ENCODE measurements at places on chromosomes 7 and 10.

- no peak for DNase-seq
Measured at GRCh38 chr10:97138174-97138573, 47.6 kb downstream of the SLIT1 start.

DNA sequence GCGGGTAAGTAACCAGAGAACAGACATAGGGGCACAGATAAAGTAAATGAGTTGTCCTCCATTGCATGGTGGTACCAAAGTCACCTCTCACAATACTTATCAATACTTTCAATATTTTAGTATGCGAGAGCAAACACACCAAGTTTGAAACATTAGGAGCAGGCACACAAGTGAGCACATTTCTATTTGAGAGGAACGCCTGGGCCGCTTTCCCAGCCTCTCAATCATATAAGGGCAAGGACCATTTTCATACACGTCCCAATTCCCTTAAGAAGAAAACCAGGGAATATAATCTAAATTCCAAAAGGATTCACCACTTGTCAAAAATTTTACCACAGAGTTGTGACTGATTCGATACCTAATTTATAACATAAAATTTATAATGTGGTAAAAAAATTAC is 7.5 kb downstream of the LMOD2 start:
- no peak for DNase-seq

DNA sequence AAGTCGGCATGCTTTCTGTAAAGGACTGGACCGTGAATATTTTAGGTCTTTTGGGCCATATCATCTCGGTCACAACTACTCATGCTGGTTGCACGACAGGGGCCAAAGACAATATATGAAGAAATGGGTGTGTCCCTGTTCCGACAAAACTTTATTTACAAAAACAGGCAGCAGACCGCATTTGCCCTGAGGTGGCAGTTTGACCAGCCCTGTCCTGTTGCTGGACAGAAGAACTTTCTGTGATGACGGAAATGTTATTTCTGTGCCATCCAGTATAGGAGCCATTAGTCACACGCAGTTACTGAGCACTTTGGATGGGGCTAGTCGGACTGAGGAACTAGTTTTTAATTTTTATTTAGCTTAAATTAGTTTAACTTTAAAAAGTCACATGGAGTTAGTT is 112.8 kb upstream of the CARD11 start:
- no peak for DNase-seq

GRCh38 chr7:138975343-138976104 is 5.7 kb downstream of the KIAA1549 start:
- no peak for DNase-seq

GRCh38 chr10:56782503-56782902 is 421.4 kb upstream of the ZWINT start:
- DNase-seq: no peak

GRCh38 chr10:120409816-120410215 is 47.2 kb upstream of the PLPP4 start:
- no peak for DNase-seq

DNA sequence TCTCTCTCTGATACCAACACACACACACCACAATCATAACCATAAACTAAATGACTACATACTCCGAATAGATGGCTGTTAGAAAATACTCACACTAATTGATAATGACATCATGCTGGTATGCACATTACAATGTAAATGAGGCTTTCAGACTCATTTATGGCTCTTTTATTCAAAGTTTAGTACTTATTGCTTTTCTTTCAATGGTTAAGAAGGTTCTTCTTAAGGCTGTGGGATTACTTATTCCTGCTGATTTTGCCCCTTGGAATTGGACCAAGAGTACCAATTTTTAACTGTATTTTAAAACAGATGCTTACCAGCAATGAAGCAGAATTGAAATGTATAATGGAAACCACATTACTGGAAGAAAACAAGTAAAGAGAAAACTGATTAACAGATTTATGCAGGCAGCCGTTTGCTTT is 20.6 kb upstream of the CABCOCO1 start:
- DNase-seq: no peak

- no peak for DNase-seq
Measured at GRCh38 chr7:112009081-112009480, 197.1 kb downstream of the DOCK4 start.

DNA sequence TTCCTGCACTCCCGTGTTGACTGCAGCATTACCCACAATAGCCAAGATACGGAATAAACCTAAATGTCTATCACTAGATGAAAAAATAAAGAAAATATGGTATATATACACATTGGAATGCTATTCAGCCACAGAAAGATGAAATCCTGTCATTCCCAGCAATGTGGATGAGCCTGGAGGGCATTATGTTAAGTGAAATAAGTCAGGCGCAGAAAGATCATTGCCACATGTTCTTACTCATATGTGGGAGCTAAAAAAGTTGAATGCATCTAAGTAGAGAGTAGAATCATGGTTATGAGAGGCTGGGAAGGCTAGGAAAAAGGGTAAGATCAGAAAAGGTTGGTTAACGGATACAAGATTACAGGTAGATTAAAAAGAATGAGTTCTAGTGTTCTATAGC is 219.1 kb upstream of the MKI67 start:
- DNase-seq: no peak

- DNase-seq: no peak
Measured at GRCh38 chr10:35770817-35771355, 128.8 kb upstream of the FZD8 start.

GRCh38 chr7:138460176-138460648 is at the start of gene TRIM24:
Gene TRIM24 (plus strand): TSS chr7:138460259. CDS start chr7:138460549, 290 bp downstream.
- no peak for DNase-seq

- DNase-seq: no peak
Measured at GRCh38 chr7:92909686-92910475, 73.5 kb upstream of the CDK6 start.

DNA sequence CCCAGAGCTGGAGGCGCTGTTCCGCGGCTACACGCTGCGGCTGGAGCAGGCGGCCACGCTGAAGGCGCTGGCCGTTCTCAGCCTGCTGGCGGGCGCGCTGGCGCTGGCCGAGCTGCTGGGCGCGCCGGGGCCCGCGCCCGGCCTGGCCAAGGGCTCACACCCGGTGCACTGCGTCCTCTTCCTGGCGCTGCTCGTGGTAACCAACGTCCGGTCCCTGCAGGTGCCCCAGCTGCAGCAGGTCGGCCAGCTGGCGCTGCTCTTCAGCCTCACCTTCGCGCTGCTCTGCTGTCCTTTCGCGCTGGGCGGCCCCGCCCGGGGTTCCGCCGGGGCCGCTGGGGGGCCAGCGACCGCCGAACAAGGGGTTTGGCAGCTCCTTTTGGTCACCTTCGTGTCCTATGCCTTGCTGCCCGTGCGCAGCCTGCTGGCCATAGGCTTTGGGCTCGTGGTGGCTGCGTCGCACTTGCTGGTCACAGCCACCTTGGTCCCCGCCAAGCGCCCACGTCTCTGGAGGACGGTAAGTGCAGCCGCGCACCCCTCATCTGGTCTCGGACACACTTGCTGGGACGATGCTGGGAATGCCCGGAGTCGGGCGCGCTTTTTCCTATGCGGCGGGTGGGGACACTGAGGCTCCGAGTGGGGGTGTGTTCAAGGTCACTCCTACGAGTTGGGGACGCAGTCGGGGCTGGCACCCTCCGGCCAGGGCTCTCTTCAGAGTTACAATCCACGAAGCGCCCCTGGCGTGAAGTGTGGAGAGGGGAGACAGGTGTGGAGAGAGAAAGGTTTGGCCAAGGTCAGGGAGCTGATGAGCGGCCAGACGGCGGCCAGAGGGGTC is 717 bp downstream of the ADCY1 start:
- DNase-seq: no peak

- DNase-seq: no peak
Measured at GRCh38 chr7:21377545-21377944, 50.3 kb upstream of the SP4 start.

- DNase-seq: no peak
Measured at GRCh38 chr7:144414815-144415214, 11.3 kb upstream of the NOBOX start.

- no peak for DNase-seq
Measured at GRCh38 chr7:3232228-3232627, 68.8 kb upstream of the SDK1 start.

DNA sequence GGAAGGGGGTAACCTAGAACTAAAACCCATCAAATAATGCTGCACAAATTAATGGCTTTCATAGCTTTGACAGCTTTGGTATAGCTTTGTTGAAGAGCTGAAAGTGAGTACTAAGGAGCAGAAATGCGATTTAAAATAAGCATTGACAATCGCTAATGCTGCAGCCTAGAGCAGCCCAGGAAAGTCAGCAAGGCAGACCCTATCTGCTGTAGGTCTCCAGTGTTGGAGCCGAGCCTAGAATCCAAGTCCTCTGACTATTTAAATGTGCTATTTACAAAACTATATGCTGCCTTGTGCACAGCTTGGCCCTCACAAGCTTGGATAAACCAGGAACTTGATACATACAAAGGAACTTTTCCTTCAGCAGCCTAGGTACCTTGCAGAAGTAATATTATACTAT is 64.9 kb upstream of the ASAH2 start:
- DNase-seq: no peak

DNA sequence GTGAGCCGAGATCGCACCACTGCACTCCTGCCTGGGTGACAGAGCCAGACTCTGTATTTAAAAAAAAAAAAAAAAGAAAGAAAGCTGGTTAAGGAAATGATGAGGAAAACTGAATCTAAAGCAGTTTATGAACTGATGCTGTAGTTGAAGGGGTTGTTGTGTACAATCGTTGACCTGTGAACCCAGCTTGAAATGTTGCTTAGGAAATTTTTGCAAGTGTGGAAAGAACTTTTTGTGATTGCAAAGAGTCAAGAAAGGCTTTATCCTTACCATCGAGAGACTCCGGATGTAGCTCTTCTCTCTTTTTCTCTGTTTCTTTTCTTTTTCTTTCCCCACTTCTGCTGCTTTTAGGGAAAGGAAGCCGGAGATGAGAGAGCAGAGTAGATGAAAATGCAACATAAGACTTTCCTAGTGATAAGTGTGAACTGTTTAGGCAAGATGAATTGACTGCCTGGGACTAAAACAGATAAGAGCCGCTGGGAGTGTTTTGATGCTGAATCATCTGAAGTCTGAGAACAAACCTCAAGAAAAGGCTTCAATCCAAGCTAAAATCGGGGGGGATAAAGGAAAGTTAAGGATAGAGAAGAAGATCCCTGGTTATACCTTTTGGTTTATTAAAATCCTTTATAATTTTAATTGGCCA is 69.0 kb downstream of the TAF3 start:
- no peak for DNase-seq

DNA sequence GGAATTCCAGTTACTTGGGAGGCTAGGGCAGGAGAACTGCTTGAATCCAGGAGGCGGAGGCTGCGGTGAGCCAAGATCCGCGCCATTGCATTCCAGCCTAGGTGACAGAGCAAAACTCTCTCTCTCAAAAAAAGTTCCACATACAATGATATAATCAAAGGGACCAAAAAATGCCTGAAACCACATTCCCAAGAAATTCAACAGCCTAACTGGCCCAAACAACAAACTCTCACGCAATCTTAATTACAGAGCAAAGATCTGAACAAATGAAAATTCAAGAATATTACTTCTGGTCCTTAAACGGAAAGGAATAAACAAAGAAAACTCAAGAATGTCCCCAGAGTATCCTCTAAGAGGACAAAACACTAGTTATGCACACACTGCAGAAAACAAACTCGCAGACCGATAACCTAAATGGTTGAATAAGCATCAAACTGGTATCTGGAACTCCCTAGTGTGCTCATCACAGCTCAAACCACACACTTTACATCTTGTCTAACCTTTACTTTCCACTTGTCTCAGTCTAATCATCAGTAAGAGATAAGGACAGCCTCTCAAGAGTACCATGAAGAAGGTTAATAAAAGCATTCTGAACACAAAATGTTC is 3.7 kb downstream of the OGA start:
- peak; percentile 32 for DNase-seq

DNA sequence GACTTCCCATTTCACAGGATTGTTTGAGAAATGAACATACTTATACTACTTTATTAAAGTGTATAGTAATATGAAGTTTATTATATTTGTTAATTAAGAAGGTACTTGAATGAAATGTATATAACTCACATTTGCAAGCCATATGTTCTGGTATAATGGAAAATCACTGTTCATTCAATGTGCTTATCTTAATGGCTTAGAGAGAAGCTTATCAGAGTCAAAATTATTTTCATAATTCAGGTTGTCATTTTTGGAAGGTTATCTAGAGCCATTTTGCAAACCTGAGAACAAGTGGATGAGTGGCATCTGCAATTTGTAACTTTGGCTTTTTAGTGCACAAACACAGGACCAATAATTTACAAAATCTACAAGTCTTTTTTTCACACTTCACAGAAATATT is 621.0 kb downstream of the ARL4A start:
- DNase-seq: no peak

DNA sequence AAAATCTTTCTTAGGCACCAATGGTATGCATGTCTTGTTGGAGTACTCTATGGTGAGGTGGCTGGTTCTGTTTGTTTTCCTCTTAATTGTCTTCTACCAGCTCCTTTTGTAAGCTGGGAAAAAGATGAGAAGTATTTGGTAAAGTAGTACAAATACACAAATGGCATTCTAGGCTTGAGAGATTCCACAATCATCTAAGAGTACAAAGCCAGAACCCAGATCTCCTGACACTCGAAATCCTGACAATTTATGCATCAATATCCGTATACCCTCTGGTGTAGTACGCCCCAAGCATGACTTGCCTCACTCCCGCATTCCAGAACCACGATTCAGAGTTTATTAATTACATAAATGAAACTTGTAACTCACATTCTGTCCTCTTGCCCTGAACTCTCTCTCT is 43.5 kb downstream of the CDCA7L start:
- DNase-seq: no peak

- no peak for DNase-seq
Measured at GRCh38 chr10:88682491-88682890, 18.2 kb downstream of the LIPF start.

DNA sequence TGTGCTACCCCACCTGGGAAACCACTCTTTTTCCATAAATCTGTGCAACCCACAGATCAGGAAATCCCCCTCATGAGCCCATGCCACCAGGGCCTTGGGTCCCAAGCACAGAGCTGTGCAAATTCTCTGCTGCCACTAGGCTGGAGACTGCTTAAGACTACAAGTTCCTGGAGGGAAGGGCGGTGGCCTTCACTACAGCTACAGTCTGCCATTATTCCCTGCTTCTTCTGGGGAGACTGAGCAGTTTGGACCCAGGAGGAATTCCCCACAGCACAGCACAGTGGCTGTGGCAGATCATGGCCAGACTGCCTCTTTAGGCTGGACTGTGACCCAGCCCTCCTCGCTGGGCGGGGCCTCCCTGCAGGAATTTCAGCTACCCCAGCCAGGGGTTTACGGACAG is 89.7 kb upstream of the GRB10 start:
- no peak for DNase-seq

GRCh38 chr10:53006663-53007526 is 234.3 kb upstream of the MBL2 start:
- no peak for DNase-seq

GRCh38 chr7:104772405-104773345 is 241.3 kb upstream of the KMT2E start:
- DNase-seq: no peak

All from GM04503 (cell line).